ENCODE measurements at places on chromosomes 16 and 17. TPM values are rescaled to one million over a fixed set of nuclear protein-coding genes. Genes with fewer than 3 reads are reported as not detected.

MMP2 gene
- total RNA-seq, result 18.9 TPM

TMEM208 gene
- 27.7 TPM for total RNA-seq

FTO gene
- 59.4 TPM for total RNA-seq

PDILT gene
- total RNA-seq, result not detected

PAGR1 gene
- total RNA-seq, result 15.6 TPM

TBX6 gene
- total RNA-seq, result 0.26 TPM

KRT13 gene
- total RNA-seq, result not detected

HAS3 gene
- 14.5 TPM for total RNA-seq

RTN4RL1 gene
- 0.33 TPM for total RNA-seq

TMEM235 gene
- 2.2 TPM for total RNA-seq

HP gene
- not detected for total RNA-seq

CTDNEP1 gene
- 23.2 TPM for total RNA-seq

CA5A gene
- not detected for total RNA-seq

TMEM238L gene
- total RNA-seq, result not detected

SLC6A4 gene
- total RNA-seq, result 3.4 TPM

ACE gene
- 47.2 TPM for total RNA-seq

FBXW10B gene
- 0.17 TPM for total RNA-seq

SCGB1C2 gene
- total RNA-seq, result not detected

KRTAP4-5 gene
- not detected for total RNA-seq

CASKIN2 gene
- total RNA-seq, result 9.9 TPM

WNT3 gene
- total RNA-seq, result 0.86 TPM

G6PC1 gene
- total RNA-seq, result not detected

HYDIN gene
- not detected for total RNA-seq

HSD17B2 gene
- 65.4 TPM for total RNA-seq

RNF112 gene
- total RNA-seq, result 0.54 TPM

KRT24 gene
- total RNA-seq, result not detected

DDX52 gene
- 20.3 TPM for total RNA-seq

WNT9B gene
- not detected for total RNA-seq

SULT1A1 gene
- 3.2 TPM for total RNA-seq

KCNH6 gene
- under 0.01 TPM for total RNA-seq

GP1BA gene
- total RNA-seq, result not detected

TLCD3B gene
- not detected for total RNA-seq

GPR179 gene
- total RNA-seq, result not detected

HEATR3 gene
- 31.2 TPM for total RNA-seq

PPP1R27 gene
- not detected for total RNA-seq

ETV4 gene
- total RNA-seq, result 4.9 TPM

TVP23A gene
- total RNA-seq, result not detected
